NCI-H1105 treated with DMSO at 0.1 percent for 48 hours (cell line): ENCODE measurements at places on chromosomes 6 and 20.

DNA sequence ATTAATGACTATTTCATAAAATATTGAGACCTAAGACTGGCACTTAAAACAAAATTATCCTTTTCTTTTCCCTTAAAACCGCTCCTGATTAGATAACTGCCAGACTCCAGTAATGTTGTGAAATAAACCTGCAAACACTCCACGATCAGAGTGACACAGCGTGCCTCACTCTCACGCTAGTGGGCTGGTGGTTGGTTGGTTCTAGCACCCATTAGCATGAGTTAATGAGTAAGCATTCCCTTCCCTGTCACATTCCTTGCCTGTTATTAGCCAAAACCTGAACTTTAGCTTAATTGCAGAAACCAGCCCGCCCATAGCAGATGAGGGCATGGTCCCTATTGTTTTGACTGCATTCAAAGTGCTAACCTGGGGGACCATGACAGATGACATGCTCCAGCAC, 193.4 kb downstream of the CD83 start:
- no peak for DNase-seq

DNA sequence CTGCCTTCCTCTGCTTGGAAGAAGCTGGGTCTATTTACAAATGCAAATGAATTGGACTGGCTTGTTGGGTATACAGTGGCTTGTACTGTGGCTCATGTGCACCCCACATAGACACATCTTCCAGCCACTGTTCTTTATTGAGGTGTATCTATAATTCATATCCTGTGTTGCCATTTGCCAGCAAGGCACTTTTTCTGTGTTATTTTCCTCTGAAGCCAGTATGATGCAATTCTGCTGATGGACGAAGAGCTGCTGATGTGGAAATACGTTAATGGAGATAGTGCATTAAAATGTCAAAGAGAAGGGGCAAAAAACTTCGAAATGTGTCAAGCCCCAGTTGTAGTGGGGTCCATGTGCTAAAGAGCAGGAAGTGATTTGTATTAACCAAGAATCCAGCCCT, 167.5 kb downstream of the TMEM242 start:
- DNase-seq: no peak

DNA sequence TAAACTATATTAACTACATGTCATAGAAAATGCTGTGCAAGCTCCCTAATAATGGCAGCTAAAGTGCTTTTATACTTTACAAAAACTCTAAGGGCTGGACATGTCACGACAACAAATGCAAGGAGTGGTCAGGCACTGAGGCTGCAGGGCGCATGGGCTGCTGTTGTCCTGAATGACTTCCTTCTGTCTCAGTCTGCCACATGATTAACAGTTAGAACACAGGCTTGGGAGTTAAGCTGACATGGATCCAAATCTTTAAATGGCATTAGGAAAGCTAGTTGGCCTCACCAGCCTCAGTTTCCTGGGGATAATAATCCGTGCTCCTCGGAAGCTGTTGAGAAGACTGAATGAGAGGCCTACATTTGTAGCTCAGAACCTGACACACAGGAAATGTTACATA, 57.4 kb downstream of the PREP start:
- no peak for DNase-seq

GRCh38 chr6:6074190-6074589, 67.5 kb upstream of the NRN1 start:
- DNase-seq: no peak

- no peak for DNase-seq
These were observed 18.3 kb downstream of the FOXC1 start for GRCh38 chr6:1627827-1628560.

DNA sequence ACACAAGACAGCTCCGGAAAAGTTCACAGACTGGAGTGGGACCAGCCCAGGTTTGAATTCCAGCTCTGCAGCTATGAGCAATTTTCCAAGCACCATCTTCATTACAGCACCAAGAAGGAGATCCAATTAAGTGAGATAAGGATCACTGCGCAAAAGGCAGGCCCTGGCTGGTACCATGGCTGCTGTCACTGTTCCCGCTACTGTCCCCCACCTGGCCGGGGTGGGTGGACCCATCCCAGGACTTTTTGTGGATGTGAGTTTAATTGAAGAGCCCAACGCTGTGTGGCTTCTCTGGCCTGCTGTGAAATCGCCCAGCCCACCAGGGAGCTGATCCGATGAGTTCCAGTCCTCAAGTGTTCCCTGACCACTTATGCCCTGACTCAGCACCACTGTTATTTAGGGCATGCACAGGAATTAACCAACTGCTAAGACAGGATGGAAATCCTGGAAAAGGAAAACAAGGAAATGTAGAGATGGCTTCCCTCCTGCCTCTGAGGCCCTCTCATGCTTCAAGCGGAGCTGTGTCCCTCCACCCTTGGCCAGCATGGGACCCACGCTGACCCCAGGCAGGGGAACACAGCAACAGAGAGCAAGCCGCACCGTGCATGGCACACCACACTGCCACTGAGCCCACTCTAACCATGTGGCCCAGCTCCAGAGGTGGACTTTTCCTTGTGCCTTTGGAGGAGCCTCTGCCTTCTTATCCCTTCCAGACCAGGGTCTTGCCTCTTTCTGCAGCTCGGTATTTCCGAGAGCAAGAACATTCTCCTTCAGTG, 150.0 kb upstream of the CST7 start:
- no peak for DNase-seq
